IPS DF 6.9 (cell line): ENCODE measurements at places on chromosomes 2 and 18.

GRCh38 chr2:231672617-231673347 is 35.5 kb upstream of the PTMA start:
- no peak for DNase-seq

DNA sequence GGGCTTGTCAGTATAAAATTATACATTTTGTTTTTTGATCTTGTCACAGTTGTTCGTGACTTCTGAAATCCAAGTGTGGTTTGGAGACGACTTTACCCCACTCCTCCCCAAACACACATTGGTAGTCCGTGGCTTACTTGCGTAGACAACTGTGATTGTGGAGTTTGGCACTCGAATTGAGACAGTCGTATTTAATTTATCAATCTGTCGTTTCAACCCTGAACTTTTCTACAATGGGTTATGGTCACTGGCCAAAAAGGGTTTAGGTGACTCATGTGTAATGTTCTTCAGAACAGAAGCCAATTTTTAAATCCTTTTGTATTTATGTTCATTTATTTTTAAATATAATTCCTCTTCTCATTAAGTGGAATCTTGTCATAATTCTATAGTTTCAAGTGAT is 129.9 kb downstream of the SPTBN1 start:
- no peak for DNase-seq

GRCh38 chr18:63261029-63261428 is 58.5 kb downstream of the BCL2 start:
- no peak for DNase-seq

DNA sequence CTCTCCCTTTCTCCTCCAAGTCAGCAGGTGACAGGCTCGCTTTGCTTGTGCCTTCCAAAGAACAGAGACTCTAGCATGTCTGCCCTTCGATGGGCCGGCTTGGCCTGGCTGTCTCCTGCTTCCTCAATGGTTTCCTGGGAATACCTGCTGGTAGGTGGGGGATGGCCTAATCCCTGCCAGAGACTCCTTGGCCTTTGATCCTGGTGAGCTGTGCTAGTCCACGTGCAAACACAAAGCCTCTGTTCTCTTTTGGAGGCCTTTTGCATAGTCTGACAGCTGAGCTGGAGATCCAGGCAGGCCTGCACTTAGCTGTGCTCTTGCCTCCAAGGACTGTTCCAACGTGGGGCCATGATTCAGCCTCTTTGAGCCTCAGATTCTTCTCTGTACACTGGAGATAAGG is 67.6 kb downstream of the ARL4C start:
- no peak for DNase-seq
